Activated naive CD4-positive, alpha-beta T cell treated with anti-CD3 and anti-CD28 coated beads for 36 hours (primary cell): ENCODE measurements at places on chromosomes 3 and 15.

- no peak for DNase-seq
- peaks cover 75% of the 10 kb centered on the region for H3K36me3 ChIP-seq
- H3K4me3 ChIP-seq: peak overlapping the region; percentile 94
Measured at GRCh38 chr3:111594205-111594604, 941 bp downstream of the ZBED2 start.

- H3K4me3 ChIP-seq: no peak overlapping the region
- no peaks in the 10 kb centered on the region for H3K36me3 ChIP-seq
- H3K27me3 ChIP-seq: peaks cover 42% of the 10 kb centered on the region
- no peak overlapping the region for H3K27ac ChIP-seq
- H3K4me1 ChIP-seq: no peaks in the 10 kb centered on the region
Measured at GRCh38 chr15:68431037-68431791, 749 bp downstream of the ITGA11 start.

GRCh38 chr3:142087676-142088075 lies 61.7 kb downstream of the TFDP2 start:
- no peak overlapping the region for H3K4me3 ChIP-seq
- no peaks in the 10 kb centered on the region for H3K27me3 ChIP-seq
- no peak for DNase-seq
- no peak overlapping the region for H3K27ac ChIP-seq

DNA sequence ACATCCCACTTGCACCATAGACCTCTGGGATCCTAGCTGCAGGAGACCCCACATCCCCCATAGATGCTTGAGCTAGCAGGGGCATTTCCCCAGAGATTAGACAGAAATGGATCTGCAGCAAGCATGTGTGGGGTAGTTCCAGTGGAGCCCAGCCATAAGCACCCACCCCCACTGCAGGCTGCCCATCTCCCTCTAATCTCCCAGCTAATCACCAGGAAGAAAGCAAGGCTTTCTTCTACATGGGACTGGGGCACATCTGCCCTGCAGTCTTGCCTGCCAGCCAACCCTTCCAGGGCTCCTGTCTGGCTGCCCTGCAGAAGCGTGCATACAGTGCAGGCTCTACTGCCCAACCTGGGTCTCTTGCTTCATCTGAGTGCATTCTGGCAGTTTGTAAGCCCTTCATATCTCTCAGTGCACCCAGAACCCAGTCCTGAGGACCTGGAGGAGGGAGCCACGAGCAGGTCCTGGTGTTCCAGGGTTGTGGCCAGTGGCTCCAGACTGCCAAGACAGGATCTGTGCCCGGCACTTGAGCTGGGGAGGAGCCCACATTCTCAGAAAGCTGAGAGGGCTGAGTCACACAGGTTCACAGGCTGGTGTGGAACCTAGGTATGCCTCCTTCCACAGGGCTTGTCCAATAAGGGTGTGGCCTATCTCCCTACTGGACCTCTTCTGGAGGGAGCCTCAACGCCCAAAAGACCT lies 49.9 kb upstream of the IGSF11 start:
- H3K4me1 ChIP-seq: no peaks in the 10 kb centered on the region
- H3K36me3 ChIP-seq: no peaks in the 10 kb centered on the region
- no peak for DNase-seq
- H3K27ac ChIP-seq: no peak overlapping the region
- no peaks in the 10 kb centered on the region for H3K27me3 ChIP-seq

DNA sequence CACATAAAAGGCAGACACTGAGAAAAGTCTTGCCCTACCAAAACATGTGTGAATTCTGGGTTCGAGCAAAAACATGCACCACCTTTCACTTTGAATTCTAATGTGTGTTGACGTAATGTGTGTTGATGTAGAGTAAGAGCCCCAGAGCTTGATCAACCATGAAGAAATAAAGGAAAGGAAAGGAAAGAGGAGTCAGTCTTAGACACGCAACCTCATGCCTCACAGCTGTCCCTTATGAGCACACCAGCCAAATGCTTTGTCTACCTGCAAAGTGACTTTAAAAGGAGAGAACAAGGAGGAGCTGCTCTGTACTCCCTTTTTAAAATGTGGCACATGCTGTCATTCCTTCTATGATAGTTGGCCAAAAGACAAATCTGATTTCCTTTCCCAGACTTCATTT lies 80.8 kb downstream of the RFTN1 start:
- DNase-seq: no peak
- H3K27me3 ChIP-seq: no peaks in the 10 kb centered on the region
- H3K36me3 ChIP-seq: peaks cover 36% of the 10 kb centered on the region
- no peak overlapping the region for H3K4me3 ChIP-seq

- H3K36me3 ChIP-seq: peaks cover 10% of the 10 kb centered on the region
- no peak overlapping the region for H3K4me3 ChIP-seq
- peak; percentile 42 for DNase-seq
- H3K4me1 ChIP-seq: peaks cover 83% of the 10 kb centered on the region
Measured at GRCh38 chr3:56792193-56792592, 9.6 kb downstream of the ARHGEF3 start.

DNA sequence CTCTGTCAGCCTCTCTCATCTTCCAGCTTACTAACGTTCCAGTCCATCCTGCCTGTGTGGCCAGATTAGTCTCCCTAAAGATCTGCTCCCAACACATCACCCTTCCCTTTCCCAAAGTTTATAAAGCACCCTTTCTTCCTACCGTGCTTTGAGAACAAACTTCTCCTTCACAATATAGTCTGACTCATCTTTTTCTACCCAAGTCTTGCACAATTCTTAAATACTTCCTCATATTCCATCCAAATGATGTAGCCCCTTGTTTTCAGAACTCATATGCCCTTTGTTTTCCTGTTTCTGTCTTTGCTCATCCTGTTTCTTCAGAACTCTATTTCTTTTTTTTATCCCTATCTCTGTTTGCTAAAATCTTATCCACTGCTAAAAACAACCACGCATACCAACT lies 326.8 kb downstream of the MFSD1 start:
- H3K36me3 ChIP-seq: no peaks in the 10 kb centered on the region
- H3K4me3 ChIP-seq: no peak overlapping the region

- no peak overlapping the region for H3K4me3 ChIP-seq
- no peaks in the 10 kb centered on the region for H3K36me3 ChIP-seq
- DNase-seq: no peak
- H3K27me3 ChIP-seq: peaks cover 7% of the 10 kb centered on the region
Measured at GRCh38 chr15:35784745-35785144, 238.8 kb upstream of the DPH6 start.

GRCh38 chr3:30696896-30697295 lies 90.5 kb downstream of the TGFBR2 start:
- peaks cover 40% of the 10 kb centered on the region for H3K4me1 ChIP-seq
- peaks cover 65% of the 10 kb centered on the region for H3K36me3 ChIP-seq
- no peaks in the 10 kb centered on the region for H3K27me3 ChIP-seq
- no peak overlapping the region for H3K27ac ChIP-seq
- no peak overlapping the region for H3K4me3 ChIP-seq
- no peak for DNase-seq
